G401 (cell line): ENCODE measurements at places on chromosomes 6 and 20.
A peak's percentile ranks its signal among the peaks of the same experiment; 100 is the strongest.

- no peak for DNase-seq
Observed at GRCh38 chr6:134741200-134741536, 208.7 kb downstream of the ALDH8A1 start.

DNA sequence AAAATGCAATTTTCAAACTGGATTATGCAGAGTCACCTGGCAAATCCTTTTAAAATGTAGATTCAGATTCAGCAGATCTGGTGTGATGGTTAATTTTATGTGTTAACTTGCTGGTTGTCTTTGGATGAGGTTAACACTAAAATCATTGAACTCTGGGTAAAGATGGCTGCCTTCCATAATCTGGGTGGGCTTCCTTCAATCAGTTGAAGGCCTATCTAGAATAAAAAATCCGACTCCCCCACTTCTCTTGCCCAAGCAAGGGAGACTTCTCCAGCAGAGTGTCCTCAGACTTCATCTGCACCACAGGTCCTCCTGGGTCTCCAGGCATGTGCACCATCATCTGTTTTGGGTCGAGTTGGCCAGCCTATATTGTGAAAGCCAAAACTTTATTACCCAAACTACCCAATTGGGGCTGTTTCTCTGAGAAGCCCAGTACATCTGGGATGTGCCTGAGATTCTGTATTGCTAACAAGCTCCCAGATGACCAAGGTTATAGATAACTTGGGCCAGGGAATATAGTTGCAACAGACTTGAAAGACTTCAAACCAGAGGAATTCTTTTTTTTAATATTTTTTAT, 1.6 kb upstream of the SLC17A5 start:
- DNase-seq: no peak

- no peak for DNase-seq
Observed at GRCh38 chr20:5674176-5674660, 76.0 kb upstream of the SHLD1 start.

DNA sequence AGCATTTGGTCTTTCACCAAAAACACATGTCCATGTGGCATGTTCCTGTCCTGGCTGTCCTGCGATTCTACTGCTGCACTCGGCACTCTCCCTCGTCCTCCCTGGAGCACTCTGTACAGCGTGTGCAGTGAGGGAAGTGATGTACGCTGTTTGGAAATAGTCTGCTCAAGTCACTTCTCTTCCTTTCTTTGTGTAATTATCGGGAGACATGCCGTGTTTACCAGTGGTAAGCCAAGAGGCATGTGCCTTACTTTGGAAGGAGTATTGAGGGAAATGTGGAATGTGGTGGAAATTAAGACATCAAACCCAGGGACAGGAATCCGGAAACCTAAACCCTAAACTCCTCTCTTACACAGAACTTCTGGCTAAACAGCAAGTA, 268.5 kb upstream of the FOXQ1 start:
- no peak for DNase-seq

- DNase-seq: no peak
Observed at GRCh38 chr6:122286512-122286911, 112.9 kb upstream of the HSF2 start.

- peak; percentile 51 for DNase-seq
Observed at GRCh38 chr20:50169329-50169823, 15.9 kb upstream of the PEDS1 start.

DNA sequence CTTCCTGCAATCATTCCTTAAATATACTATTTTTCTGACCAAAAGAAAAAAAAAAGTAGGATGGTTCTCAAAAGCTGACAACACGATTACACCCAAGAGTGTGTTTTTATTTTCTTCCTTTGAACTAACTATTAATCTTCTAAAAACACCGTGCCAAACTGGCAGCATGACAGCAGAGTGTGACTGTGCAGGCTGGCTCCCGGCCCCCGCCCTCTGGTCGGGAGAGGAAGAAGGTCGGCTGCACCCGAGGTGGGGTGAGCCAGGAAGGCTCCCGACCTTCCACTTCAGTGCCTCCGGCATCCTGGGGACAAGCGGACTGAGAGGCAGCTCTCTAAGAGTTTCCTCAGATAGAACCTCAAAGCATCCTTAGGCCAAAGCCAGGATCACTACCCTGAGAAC, 29.2 kb downstream of the SLC22A23 start:
- no peak for DNase-seq

DNA sequence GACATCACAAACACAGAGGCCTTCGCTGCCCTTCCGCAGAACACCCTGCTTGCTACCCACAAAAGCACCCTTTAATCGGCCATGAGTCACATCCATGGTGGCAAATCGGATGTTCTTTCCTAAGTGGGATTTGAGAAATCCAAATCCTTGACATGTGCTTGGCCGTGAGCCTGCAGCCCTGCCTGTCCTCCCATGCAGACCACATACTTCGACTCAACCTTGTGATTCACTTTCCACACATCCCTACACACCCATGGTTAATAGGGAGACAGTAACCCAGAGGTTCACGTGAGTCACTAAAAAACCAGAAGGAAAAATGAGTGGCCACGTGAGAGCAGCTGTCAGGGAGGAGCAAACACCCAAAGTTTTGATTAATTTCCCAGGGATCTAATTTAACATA, 19.4 kb downstream of the RAMACL start:
- DNase-seq: no peak

DNA sequence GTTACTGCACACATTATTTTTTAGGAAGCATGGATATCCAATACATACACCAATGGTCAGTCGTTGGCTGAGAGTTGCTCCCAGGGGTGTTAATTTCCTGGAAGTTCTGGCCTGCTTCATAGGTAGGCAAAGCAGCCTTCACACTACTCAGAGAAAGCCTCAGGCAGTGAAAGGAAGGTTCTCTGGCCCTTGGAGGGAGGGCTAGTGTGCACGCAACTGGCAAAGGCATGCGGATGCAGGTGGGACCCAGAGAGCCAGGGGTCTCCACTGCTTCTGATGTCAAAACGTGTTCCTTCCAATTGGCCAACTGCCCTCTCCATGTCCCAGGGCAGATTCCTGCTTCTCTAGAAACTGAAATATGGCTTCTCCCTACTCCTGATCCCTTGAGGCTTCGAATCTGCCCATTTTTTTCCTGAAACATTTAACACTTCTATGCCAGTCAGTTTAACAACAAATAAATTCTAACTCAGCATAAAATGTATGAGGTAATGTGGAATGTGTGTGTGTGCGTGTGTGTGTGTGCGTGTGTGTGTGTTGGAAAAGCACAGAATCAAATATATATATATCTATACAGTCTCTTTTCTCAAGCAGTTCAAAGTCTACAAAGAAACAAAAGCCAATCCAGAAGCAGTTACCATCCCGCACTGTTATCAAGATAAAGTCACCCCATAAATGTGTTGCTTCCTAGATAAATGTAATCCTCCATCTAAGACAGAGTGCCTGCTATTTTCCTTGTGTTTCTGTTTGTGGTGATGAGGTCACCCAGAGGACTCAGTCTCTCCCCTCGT, 94.0 kb upstream of the HIVEP1 start:
- DNase-seq: no peak

GRCh38 chr6:125037827-125038226, 75.6 kb downstream of the RNF217 start:
- DNase-seq: no peak

GRCh38 chr20:9235518-9235917, 166.6 kb downstream of the PLCB4 start:
- no peak for DNase-seq

GRCh38 chr20:605237-605636, 4.9 kb downstream of the TCF15 start:
- no peak for DNase-seq

- DNase-seq: peak; percentile 67
Observed at GRCh38 chr6:109465772-109466171, 10.2 kb upstream of the MICAL1 start.

- DNase-seq: no peak
Observed at GRCh38 chr6:116982401-116982800, 105.4 kb downstream of the RFX6 start.

DNA sequence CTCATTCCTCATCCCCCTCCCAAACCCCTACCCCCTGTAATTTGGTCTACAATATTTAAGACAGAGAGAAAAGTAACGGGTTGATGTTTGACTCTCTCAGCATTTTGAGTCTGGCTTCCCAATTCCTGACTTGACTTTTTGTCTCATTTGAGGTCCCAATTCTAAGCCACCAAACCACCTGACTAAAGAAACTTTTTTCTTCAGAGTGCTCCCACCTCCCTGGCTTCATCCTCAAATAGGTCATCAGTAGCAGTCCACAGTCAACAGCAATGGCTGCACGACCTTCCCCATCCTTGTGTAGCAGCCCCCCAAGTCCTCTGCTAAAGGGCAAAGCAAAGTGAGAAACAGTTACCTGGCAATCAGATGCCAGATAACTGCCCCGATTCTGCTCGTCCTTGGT, 1.8 kb downstream of the PLEKHG1 start:
- DNase-seq: no peak

DNA sequence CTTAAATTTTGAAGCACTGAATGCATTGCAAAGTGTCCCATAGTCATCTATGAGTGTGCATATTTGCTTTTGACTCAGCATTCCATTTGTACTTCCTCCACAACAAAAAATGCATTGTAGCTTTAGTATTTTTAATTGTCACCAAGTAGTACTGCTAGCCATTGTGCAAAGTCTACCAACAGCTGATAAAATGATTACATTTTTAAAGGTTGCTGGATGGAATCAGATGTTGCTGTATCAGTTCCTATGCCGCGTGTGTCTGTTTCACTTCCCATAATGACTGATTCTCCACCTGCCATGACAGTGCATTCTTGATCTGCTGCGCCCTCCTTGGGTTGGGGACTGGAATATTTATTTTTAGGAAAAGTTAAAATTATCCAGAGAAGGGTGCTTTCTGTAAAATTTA, 41.2 kb downstream of the SLX4IP start:
- DNase-seq: no peak

- DNase-seq: no peak
Observed at GRCh38 chr6:31397901-31398525, 5.4 kb upstream of the MICA start.
